ENCODE measurements at places on chromosomes 5 and 9.
A peak's percentile ranks its signal among the peaks of the same experiment; 100 is the strongest.

DNA sequence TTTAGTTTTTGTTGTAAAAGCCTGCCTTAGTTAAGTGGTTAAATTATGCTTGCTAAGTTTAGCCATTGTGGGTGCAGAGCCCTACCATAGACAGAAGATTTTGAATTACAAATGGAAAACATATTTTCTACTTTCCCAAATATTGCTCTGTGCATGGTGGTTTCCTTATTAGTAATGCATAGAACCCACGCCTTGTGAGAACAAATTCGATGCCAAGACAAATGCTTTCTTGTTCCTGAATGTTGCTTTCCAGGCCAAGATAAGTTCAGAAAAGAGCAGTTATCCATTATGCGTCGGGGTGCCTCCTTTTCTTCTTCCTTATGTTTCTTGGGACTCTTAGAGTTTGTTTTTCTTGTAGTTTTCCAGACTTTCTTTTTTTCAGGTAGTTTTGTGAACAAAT is 31.0 kb upstream of the GARNL3 start:
- DNase-seq, result no peak

GRCh38 chr9:127020802-127021078 is 101.7 kb downstream of the ANGPTL2 start:
- DNase-seq, result no peak

DNA sequence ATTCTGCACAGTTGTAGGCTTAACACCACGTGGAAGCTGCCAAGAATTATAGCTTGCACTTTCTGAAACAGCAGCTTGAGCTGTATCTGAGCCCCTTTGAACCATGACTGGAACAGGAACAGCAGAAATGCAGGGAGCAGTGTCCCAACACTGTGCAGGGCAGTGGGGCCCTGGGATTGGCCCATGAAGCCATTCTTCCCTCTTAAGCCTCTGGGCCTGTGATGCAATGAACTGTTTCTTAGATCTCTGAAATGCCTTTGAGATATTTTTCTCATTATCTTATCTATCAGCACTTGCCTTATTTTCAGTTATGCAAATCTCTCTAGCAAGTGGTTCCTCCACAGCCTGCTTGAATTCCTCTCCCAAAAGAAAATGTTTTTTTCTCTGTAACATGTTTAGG is 87.0 kb upstream of the MTAP start:
- DNase-seq, result no peak

GRCh38 chr9:5917888-5918287 is 27.2 kb downstream of the MLANA start:
- DNase-seq, result no peak

- no peak for DNase-seq
Observed at GRCh38 chr5:34051374-34051980, 8.5 kb upstream of the C1QTNF3 start.

DNA sequence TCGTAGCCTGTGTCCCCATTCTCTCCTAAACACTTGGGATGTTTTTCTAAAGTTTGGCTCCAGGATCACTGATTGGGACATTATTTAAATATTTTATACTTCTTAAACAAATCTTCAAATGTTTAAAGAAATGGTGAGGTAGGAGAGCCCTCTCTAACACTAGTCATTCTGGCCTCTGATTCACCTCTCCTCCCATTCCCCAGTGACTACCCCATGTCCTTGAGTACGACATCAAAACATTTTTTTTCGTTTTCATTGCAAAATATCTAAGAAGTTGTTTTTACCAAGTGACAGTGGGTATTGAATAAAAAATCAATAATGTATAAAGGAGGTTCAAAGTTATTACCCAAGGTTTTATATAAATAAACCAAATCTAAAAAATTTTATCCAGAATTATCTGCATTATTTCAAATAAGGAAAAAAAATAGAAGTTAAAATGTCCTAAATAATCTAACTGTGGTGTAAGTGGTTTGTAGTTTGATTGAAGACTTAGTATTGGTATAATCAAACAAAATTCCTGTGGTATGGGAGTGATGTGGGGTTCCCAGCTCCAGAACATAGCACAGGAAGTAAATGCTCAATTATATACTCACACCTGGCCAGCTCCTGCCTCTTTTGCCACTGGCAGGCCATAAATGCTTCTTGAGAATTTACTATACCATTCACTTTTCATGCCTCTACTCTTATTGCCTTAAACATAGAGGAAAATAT is 51.1 kb downstream of the MAST4 start:
- no peak for DNase-seq

- DNase-seq, result no peak
Observed at GRCh38 chr9:95644377-95644776, 127.6 kb upstream of the PTCH1 start.

DNA sequence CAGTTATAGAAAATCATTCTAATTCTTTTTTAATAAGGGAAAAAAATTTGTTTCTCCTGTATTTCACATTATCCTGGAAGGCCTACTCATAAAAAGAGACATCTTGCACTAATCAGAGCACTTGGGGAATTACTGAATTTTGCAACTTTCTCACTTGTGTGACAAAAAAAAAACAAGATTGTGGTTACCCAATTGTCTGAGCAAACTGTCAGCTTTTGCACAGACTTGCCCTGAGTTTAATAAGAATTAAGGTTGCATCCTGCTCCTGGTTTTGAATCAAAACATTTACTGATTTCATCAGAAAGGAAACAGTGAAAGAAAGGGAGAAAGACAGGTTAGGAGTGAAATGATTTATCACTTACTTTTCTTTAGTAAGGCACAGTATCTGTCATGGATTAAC is 10.6 kb upstream of the SH3RF2 start:
- DNase-seq, result peak; percentile 89

DNA sequence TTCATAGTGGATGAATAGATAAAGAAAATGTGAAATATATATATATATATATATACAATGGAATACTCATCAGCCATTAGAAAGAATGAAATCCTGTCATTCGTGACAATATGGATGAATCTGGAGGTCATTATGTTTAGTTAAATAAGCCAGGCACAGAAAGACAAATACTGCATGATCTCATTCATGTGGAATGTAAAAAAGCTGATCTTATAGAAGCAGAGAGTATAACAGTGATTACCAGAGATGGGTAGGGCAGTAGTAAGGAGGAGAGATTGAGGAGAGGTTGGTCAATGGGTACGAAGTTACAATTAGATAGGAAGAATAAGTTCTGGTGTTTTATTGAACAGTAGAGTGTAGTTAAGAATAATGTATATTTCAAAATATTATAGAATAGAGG is 19.7 kb upstream of the PCDHAC2 start:
- DNase-seq, result no peak

GRCh38 chr5:98128846-98129245 is 644.6 kb upstream of the RGMB start:
- no peak for DNase-seq

DNA sequence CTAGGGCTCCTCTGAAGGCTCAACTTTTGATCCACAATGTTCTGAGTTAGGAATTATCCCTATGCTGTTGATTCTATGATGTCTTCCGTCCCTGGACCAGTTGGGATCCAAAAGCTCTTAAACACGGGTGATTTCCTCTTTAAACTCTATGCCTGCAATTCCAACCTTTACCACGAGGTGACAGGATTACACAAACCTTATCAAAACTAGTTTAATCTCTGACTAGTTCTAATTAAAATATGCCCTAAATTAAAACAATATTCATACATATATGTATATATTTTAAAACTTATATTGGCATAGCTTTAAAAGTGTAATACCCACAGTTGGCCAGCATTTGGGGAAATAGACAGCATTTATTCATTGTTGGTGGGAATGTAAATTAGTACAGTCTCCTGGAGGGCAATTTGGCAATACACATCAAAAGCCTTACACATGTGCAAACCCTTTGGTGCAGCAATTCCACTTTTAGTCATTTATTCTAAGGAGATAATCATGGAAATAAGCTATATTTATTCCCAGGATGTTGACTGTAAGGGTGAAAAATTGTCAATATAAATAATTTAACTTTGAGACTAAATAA is 51.6 kb upstream of the PHYKPL start:
- DNase-seq, result no peak

GRCh38 chr5:138968601-138969000 is 93.5 kb upstream of the LRRTM2 start:
- no peak for DNase-seq

- DNase-seq, result no peak
Observed at GRCh38 chr5:96404191-96404867, 28.7 kb downstream of the PCSK1 start.

- DNase-seq, result peak; percentile 72
Observed at GRCh38 chr5:136037001-136037705, 8.4 kb downstream of the TGFBI start.

DNA sequence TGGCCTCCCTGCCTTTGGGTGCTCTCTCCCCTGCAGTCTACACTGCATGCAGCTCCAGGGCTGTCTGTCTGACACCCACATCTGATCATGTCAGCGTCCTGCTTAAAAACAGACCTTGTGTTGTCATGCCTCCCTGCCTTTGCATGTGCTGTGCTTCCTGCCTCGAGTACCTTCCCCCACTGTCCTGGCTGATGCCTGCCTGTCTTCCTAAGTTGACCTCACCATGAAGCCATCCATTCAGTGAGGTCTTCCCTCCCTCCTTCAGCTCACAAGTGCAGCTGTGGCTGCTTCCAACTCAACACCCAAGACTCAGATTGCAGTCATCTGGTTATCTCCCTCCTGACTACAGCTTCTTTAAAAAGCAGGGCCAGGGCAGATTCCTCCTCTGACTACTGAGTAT is 5.5 kb downstream of the ANGPTL2 start:
- DNase-seq, result no peak

DNA sequence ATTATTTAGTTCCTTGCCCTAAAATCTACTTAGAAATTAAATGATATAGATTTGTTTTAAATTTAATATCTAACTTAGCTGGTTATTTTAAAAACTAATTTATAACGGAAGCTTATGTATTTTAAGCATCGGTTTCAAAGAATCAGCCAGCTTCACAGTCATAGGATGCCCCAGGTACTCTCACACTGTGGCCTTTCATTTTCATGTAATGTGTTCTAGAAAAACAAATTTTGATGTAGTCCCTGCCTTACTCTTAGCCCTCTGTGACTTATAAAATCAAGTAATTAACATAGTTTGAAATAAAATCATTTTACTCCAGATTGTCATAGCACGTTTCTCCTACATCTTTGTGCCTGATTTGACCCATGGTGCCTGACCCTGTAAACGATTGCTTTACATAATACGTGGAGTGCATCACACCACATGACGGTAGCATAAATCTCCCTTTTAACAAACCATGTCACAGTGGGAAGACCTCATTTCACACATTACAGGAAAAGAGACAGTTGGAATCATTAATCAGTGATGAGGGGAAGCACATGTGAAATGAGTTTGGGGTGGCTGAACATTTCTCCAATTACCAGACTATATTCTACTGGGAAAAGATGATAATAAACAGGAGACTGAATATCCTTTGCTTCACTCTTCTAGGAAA is 731.5 kb upstream of the CDH9 start:
- DNase-seq, result no peak

GRCh38 chr5:31194892-31195555 is 1.5 kb downstream of the CDH6 start:
- DNase-seq, result no peak

DNA sequence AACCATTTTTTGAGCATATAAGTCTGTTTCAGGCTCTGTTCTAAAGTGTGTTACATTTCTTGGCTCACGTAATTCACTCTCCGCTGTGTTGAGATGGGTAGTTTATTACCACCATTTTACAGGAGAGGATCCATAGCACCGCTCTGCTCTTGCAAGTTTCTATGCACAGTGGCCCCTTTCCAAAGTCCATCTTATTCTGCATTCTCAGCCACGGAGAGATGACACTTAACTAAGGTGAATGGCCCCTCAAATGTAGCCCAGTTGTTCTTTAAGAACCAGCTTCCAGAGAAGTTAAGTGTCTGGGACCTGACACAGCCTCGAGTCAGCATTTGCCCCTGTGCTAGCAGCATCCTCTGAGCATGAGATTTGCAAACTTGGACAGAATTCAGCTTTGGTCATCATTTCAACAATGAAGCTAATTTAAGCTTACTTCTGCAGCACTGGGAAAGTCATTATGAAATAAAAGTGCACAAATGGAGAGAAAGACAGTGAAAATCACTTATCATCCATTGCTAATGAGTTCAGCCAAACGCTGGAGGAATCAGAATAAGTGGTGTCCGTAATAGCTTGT is 61.9 kb downstream of the FAM78A start:
- DNase-seq, result no peak

DNA sequence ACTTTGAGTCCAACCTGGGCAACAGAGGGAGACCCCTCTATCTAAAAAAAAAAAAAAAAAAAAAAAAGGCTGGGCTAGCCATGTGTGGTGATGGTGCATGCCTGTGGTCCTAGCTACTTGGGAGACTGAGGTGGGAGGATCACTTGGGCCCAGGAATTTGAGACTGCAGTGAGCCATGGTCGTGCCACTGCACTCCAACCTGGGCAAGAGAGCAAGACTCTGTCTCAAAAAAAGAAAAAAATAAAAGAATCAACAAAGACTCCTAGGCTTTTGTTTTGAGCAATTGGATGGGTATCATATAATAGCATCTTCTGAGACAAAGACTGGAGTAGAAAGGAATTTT is 481.7 kb upstream of the PAPPA start:
- no peak for DNase-seq

DNA sequence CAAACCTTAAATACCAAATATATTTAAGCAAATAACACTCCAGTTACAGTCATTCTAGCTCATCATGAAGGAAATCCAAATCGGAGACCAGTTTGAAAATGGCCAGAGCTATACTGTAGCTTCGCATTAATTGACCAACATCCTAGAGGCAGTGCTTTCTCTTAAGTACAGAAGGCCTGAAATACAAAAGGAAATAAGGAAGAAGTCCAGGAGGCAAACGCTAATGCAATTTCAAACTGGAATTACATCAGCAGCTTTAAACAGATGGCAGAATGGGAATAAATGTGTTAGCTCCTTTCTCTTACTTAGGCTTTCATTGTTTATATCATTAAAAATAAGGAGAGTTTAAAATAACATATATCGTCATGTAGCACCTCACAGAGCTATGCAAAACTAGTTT is 197.0 kb downstream of the SEC61B start:
- DNase-seq, result peak; percentile 11

DNA sequence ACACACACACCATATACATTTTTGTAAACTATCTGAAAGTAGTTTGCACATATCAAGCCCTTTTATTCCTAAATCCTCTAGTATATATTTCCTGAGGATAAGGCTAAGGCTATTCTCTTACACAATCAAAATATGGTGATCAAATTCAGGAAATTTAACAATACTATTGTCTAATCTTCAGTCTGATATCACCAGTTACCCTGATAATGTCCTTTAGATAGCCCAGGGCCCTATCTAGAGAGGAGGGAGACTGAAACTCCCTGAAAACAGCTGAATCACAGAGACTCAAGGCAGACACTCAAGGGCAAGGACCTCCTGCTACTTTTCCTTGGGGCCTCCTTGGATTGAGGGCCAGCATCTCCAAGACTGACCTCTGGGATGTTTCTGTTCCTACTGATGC is 30.4 kb downstream of the PTTG1 start:
- DNase-seq, result no peak

- DNase-seq, result peak; percentile 90
Observed at GRCh38 chr5:14806456-14806855, 65.1 kb downstream of the ANKH start.

GRCh38 chr9:126307322-126308061 is 19.1 kb upstream of the MVB12B start:
- no peak for DNase-seq

All from AG09309 (cell line).